ENCODE measurements at places on chromosomes 2 and 18.
A peak's percentile ranks its signal among the peaks of the same experiment; 100 is the strongest.

- no peak for DNase-seq
Measured at GRCh38 chr2:111219285-111219684, 98.6 kb downstream of the BCL2L11 start.

DNA sequence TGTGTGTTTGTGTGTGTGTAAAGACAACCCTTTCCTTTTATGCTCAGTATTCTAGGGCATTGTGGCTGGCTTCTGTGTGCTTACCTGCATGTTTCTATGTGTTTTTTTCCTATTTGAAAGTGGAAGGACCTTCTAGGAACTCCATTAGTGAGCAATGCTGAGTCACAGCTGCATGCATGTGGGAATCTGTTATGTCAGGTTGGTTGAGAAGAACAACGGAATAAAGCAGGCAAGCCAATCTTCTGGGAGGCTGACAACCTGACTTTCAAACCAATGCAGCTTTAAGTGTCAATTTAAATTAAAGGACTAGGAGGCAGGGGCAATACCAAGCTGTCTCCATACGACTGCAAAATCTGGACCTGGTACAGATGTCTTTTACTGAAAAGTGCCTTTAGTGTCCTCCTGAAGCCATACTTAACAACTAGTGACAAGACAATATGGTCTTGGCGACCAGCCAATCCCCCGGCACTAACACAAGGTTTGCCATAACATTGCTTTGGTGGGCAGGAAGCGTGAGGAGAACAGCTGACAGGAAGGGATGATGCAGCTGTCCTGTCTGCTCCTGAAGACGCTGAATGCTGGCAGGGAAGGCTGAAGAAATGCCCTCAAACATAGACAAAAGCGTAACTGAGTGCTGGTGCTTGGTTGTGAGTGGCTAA is 514.7 kb upstream of the CDH7 start:
- no peak for DNase-seq

- no peak for DNase-seq
Measured at GRCh38 chr2:1538663-1539062, 125.4 kb downstream of the TPO start.

GRCh38 chr2:50547521-50547920 is 484.4 kb downstream of the NRXN1 start:
- DNase-seq = peak; percentile 5

DNA sequence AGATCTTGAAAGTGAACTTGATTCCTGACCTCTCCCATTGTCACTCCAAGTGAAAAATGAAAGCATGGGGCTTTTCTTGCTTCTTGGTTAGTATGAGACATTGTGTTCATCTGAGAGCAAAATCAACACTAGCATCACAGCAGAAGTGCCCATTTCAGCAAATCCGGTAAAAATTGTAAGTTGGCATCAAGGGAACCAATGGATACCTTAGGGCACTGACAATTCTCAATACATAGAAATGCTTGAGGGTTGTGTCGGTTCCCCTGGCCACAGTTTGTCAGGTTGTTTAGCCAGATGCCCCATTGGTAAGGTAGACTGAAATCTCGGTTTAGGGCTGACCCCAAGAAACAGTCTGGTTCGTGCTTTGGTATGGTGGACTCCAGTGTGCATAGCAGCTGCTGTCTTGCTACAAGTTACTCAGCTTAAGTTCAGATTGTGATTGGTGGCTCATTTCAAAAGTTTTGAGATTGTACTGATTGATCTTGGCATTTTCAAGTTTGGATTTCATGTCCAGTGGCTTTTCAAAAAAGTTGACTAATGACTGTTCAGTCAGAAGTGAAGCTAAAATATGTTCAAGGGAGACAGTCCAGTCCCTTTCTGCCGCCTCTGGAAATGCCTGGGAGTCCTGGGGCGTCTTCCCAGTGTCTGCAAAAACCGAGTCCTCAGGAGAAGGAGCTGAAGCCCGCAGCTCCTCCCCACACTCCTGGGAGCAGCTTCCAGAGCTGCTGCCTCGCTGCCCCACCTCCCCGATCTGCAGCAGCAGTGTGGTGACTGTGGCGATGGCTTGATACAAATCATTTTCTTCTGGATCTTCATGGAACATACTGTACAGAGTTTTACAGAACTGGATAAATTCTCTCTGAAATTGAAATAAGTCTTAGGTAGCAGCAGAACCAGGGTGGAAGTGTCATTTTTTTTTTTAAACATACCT is 5.6 kb downstream of the RPL31 start:
- no peak for DNase-seq

- DNase-seq = peak; percentile 3
Measured at GRCh38 chr18:5144629-5145028, 52.4 kb downstream of the AKAIN1 start.

GRCh38 chr18:37254236-37254754 is 311.3 kb downstream of the CELF4 start:
- no peak for DNase-seq

DNA sequence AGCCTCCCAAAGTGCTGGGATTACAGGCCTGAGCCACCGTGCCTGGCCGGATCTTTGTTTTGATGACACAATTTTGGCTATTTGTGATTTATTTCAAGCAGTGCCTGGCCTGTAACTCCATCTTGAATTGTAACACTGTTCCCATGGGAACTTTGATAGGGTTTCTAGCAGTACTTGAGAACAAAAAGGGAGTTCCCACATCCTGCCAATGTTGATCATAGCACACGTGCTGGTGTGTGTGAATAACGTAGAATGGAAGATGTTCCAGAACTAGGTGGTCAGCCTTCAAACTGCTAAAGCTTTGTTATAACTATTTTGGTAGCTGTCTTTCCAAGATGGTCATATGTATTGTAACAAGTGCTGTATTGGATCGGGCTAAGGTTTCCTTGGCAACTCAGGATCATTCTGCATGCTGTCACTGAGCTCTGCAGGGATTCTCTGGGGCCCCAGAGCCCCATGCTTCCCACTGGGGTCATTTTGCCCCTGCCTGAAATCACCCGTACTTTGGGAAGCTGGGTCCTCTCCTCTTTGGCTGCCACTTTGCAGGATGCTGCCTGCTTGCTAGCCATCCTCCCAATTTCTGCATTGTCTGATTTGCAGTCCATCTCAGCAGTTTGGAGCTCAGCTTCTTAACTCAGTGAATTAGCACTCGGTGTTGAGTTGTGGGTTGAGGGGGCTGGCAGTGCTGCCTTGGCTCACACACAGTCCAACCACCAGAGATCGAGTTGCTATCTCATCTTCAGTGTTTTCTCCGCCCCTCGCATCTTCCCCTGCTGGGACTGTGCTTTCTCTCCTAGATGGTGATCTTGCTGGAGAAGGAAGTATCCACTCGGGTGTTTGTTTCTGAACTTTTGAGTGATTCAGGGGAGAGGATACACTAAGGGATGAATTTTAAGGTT is 26.8 kb downstream of the SH3RF3 start:
- no peak for DNase-seq

- no peak for DNase-seq
Measured at GRCh38 chr2:234989183-234989701, 37.4 kb downstream of the SH3BP4 start.

GRCh38 chr2:235740821-235741220 is 247.0 kb downstream of the AGAP1 start:
- no peak for DNase-seq

GRCh38 chr18:36660311-36660710 is 168.5 kb downstream of the TPGS2 start:
- no peak for DNase-seq

GRCh38 chr2:120906914-120907313 is 171.2 kb downstream of the GLI2 start:
- no peak for DNase-seq

DNA sequence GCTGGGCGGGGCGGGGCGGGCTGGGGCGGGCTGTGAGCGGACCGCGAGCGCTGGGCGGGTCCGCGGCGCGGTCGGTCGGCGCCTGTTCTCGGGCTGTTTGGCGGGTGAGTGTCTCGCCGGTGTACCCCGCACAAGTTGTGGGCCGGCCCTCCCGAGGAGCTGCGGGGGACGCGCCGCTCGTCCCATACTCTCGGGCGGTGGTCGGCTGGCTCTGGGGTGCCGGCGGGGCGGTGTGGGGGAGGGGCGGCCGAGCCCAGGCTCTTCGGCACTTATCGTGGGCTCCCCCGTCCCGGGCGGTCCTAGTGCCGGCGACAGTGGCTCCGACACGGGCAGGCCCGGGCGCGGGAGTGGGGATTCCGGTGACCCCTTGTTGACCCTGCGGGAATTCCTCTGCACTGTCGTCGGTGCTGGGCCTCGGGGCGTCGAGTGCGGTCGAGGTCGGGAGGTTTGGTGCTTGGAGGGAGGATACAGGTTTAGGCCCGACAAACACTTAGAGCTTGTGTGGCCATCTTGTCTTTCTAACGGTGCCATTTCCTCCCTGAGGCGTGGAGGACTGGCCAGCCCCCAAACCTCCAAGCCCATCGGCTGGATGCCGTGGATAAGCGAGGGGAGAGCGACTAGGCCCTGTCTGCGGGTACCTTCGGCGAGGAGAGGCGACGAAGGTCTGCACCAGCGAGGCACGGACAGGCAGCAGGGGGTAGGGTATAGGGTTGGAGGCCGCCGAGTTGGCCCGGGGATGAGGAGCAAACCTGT is at the start of gene SEPTIN2:
SEPTIN2 (plus strand) TSS at position 47 of the 753 bp plus-strand sequence. CDS start 8,308 bp downstream, outside the sequence.
- peak; percentile 42 for DNase-seq

GRCh38 chr2:234448506-234449184 is 48.2 kb downstream of the ARL4C start:
- DNase-seq = no peak

DNA sequence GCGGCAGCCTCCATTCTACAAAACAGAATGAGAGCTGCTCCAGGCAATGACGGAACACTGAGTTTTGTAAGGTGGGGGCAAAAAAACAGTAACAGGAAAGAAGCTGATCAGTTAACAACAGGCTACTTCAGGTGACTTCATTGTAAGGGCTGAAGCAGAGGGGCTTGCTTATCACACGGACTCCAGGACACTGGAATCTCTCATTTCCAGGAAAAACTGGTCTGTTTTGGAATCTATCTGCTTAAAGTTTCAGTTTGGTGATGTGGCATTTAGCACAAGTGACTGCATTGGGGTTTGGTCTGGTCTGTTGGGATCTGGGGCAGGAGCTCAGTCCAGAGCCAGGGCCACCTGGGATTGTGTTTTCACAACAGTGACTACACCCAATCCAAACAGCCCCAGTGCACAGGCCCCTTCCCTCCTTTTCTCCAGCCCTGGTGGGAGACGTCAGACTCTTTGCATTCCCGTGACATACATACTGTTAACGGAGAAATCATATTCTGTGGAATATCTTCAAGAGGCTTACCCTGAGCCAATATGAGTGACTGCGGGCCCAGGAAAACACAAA is 14.1 kb downstream of the AMER3 start:
- DNase-seq = no peak

Measured in HS-5 (cell line).